Substantia nigra (tissue), 51 donors: ENCODE measurements at places on chromosomes 12 and 14.

GRCh38 chr12:30631740-30632139 lies 63.9 kb downstream of the IPO8 start:
- DNase-seq = no peak

DNA sequence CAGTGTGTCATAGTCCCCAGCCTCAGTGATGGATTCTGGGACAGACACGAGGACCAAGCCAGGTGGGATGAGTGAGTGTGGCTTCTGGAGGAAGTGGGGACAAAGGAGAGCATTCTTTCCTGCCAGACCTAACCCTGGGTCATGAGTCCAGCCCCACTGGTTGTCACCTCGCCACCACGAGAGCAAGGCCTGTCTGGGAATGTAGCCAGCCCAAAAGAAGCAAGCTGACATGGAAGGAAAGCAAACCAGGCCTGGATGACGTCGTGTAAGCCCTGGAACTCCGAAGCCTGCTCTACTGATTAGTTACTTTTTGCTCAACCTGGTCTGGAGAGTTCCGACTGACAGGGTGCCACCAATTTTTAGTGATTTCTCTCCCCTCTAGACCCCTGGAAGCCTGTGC lies 105.9 kb downstream of the SINHCAF start:
- DNase-seq = no peak

DNA sequence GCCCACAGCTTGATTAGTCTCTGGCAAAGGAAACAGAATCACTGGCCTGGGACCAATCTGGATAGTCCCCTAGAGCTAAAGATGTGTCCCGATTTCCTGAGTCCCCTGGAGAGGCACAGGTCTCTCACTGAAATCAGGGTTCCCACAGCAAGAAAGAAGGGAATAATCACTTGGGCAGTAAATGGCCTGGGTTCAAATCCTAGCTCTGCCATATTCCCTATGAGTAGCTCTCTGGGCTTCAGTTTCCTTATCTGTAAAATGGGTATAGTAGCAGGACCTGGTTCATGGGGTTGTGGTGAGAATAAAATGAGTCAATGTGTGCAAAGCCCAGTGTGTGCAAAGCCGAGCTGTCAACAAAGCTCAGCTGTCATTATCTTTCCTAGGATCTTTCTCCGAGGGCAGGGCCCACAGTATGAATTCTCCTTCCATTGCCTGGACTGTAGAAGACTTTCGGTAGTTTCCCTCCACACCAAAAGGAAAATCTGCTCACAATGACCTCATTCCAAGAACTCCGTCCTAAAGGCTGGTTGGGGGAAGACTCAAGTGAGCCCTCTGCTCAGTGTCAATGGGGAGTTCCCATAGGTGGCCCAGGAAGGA lies 12.6 kb upstream of the NCOR2 start:
- DNase-seq = no peak

- DNase-seq = no peak
Measured at GRCh38 chr12:24631676-24632426, 317.1 kb downstream of the BCAT1 start.

- no peak for DNase-seq
Measured at GRCh38 chr14:57464008-57464730, 29.5 kb downstream of the CCDC198 start.

GRCh38 chr14:55752580-55753390 lies 172.8 kb downstream of the KTN1 start:
- no peak for DNase-seq
